ENCODE measurements at places on chromosomes 7 and 10. TPM values are rescaled to one million over a fixed set of nuclear protein-coding genes. Genes with fewer than 3 reads are reported as not detected.

DNA sequence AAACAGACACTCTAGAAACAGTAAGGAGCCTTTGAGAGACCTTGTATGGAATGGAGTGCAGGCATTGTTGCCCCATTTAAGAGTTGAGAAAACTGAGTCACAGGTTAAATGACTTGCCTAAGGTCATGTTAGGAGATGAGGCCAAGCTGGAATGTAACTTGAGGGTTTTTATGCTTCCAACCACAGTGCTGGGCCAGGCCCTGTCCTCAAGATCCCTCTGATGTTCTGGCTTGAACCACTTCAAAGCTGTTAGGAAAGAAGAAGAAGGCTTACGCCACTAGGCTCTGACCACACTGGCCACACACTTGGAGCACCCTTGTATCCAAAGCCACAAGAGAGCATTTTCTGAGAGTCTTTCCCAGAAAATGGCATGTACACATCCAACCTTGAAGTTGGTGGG, 42.7 kb downstream of the PLAU start:
- no peak for DNase-seq

GRCh38 chr7:105911961-105912575, 35.7 kb upstream of the ATXN7L1 start:
- no peak for DNase-seq

GRCh38 chr10:131928248-131929095, 27.7 kb downstream of the PPP2R2D start:
- no peak for DNase-seq

SLC18A3 gene
- total RNA-seq = not detected

PRPS1L1 gene
- not detected for total RNA-seq
